ENCODE measurements at places on chromosomes 1 and 21. TPM values are rescaled to one million over a fixed set of nuclear protein-coding genes. Genes with fewer than 3 reads are reported as not detected.

The LAX1 gene
- total RNA-seq, result not detected

The NUDT4B gene
- total RNA-seq, result 24.0 TPM

The FABP3 gene
- 2.1 TPM for total RNA-seq

The SLAMF6 gene
- not detected for total RNA-seq

The OR6N1 gene
- not detected for total RNA-seq

The GJB5 gene
- total RNA-seq, result not detected

The AK5 gene
- total RNA-seq, result 81.3 TPM

The GJA5 gene
- total RNA-seq, result 2.3 TPM

The CAMK2N1 gene
- total RNA-seq, result 38.2 TPM

The NOTCH2NLA gene
- total RNA-seq, result 45.3 TPM

Measured in GM23248 (cell line).